ENCODE measurements at places on chromosomes 1 and 21.

GRCh38 chr1:190049314-190049713 lies 428.4 kb downstream of the BRINP3 start:
- DNase-seq, result no peak

DNA sequence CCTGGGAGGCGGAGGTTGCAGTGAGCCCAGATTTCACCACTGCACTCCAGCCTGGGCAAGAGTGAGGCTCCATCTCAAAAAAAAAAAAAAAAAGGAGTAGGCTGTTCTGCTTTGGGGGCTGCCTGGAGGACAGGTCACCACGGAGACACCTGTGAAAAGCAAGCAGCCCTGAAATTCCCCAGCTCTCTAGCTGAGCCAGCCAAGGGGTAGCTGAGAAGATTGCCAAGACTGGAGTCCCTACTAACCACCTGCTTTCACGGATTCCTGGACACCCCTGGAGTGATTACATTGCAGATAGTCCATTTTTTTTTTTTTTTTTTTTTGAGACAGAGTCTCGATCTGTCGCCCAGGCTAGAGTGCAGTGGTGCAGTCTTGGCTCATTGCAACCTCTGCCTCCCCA lies 12.5 kb downstream of the GPX7 start:
- DNase-seq, result no peak

DNA sequence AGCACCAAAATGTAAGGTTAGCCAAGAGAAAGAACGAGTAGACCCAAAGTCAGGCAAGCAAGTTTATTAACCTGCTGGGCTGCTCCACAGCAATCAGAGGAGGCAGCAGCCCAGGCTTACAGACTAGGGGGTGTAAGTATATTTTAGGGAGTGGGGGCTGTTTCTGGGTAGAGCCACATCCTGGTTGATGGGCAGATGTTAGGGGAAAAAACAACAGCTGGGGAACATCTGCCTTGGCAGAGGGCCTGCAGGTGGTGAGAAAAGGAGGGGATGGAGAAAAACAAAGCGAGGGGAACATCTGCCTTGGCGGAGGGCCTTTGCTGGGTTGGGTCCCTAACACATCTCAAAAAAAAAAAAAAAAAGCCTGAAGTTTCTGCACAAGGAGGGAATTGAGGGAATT lies 9.7 kb upstream of the ZBTB48 start:
- no peak for DNase-seq

DNA sequence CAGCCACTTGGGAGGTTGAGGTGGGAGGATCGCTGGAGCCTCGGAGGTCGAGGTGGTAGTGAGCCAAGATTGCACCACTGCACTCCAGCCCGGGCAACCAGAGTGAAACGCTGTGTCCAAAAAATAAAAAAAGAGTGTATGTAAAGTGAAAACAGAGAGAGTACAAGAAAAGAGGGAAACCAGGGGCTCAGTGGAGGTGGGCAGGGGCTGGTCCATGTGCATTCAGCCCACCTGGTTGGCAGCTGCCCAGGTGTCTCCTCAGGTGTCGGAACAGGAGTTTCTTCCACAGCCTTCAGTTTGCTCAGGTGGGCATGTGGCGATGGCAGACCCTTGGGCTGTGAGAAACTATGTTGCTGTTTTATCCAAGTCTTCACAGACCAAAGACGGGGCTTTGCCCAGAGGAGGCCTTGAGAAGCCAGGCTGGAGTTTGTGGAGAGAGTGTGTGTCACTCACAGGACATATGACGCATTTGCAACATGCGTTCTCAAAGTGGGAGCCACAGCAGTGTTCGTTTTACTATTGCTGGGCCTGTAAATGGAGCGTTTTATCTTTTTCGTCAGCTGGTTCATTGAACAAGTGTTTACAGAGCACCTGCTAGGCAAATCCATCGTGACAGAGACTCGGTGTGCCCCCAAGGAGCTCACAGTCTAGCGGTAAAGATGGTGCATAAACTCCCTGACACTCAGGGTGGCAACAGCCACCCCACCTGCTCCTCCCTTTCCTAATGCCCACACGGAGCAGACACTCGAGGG lies 22.4 kb upstream of the SAMD11 start:
- DNase-seq, result no peak

DNA sequence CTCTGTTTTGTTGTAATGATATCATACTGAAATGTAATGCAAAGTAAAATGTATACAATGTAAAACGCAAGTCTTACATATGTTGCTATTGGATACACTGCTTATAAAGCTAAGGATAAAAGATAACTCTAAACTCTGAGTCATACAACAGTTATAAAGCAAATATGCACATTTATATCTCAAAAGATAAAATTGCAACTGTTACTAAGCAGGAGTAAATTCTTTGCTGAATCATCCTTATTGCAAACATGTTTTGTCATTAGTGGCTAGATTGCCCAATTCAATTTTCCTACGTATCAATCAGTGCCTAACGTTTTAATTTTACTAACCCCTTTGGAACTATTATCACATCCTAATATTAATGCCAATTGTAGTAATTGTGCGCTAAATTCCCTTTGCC lies 762.9 kb downstream of the LTN1 start:
- DNase-seq, result peak; percentile 80

GRCh38 chr1:34781071-34781843 lies at the start of gene GJB3:
Gene GJB3 (plus strand): TSS chr1:34781214. CDS start chr1:34784763, 3,549 bp downstream.
- no peak for DNase-seq

DNA sequence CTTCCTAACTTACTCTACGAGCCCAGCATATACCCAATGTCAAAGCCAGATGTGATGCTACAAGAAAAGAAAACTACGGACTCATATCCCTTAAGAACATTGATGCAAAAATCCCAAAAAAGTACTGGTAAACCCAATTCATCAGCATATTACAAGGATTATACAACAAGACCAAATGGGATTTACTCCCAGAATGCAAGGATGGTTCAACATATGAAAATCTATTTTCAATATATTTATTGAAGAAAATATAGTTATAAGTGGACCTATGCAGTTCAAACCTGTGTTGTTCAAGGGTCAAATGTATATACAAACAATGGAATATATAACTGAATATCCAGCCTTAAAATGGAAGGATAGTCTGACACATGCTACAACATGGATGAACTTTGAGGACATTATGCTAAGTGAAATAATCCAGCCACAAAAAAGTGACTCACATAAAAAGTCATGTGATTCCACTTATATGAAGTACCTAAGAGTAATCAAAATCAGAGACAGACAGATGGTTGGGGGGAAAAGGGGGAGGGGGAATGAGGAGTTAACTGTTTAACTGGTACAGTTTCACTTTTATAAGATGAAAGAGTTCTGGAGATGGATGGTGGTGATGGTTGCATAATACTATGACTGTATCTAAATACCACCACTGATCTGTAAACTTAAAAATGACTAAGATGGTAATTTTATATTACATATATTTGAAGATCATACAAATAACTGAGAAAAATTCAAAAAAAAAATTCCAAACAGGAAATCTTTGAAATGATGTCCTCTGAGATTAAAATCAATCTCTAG lies 3.7 kb upstream of the KLF18 start:
- DNase-seq, result no peak

GRCh38 chr21:45454926-45455673 lies 50.1 kb downstream of the COL18A1 start:
- DNase-seq, result peak; percentile 19

- DNase-seq, result no peak
Observed at GRCh38 chr1:87549738-87550137, 221.1 kb downstream of the LMO4 start.

GRCh38 chr1:34331020-34331926 lies 154.6 kb downstream of the C1orf94 start:
- no peak for DNase-seq

- DNase-seq, result peak; percentile 97
Observed at GRCh38 chr1:16145662-16146278, 10.1 kb downstream of the EPHA2 start.

DNA sequence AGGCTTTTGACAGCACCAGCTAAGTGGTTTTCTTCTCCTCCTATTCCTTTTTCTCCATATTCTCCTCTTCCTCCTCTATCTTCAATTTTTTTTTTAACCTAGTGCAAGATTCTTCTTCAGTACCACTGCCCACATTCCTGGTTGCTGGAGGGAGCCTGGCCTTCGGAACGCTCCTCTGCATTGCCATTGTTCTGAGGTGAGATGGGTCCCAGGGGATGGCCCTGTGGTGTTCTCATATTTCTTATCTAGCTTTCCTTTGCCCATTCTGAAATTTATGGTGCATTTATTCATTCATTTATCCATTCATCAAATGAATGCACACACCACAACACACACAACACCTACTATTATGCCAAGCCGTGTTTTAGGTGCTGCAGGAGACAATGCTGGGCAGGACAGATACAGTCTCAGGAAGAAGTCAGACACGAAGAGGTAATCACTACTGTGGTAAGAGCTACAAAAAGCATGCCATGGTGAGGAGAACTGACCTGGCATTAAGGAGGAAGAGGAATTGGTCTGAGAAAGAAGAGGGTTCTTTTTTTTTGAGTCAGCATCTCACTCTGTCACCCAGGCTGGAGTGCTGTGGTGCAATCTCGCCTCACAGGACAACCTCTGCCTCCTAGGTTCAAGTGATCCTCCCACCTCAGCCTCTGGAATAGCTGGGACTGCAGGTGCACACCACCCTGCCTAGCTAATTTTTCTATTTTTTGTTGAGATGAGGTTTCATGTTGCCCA lies 47.5 kb upstream of the TDRD10 start:
- no peak for DNase-seq

- no peak for DNase-seq
Observed at GRCh38 chr1:202254454-202255252, 61.1 kb downstream of the LGR6 start.

- no peak for DNase-seq
Observed at GRCh38 chr1:167118188-167118587, 24.3 kb downstream of the STYXL2 start.

- no peak for DNase-seq
Observed at GRCh38 chr1:37392051-37392450, 82.3 kb upstream of the ZC3H12A start.

GRCh38 chr21:24290151-24290833 lies 1317.0 kb downstream of the MRPL39 start:
- DNase-seq, result no peak

GRCh38 chr21:42343101-42343500 lies 7.7 kb downstream of the TFF2 start:
- DNase-seq, result no peak

GRCh38 chr1:47963568-47964358 lies 33.4 kb downstream of the TRABD2B start:
- DNase-seq, result no peak
